ENCODE measurements at places on chromosomes 12 and 14. TPM values are rescaled to one million over a fixed set of nuclear protein-coding genes. Genes with fewer than 3 reads are reported as not detected.

DNA sequence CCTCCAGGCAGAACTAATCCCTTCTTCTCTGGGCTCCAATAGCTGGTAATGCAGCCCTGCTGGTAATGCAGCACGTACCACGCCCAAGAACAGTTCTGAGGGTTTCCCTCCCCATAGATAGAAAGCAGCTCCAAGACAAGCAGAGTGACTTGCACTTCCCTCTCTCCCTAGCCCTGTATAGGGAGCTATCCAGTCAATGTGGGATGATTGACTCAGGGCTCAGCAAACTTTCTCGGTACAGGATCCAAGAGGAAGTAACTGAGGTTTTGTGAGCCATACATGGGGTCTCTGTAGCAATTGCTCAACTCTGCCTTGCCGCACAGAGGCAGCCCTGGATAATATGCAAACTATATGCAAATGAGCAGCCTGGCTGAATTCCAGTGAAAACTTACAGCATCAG is 15.5 kb upstream of the FKBP4 start:
- peaks cover 23% of the 10 kb centered on the region for H3K27me3 ChIP-seq
- H3K36me3 ChIP-seq, result no peaks in the 10 kb centered on the region
- H3K4me3 ChIP-seq, result no peak overlapping the region
- DNase-seq, result no peak
- H3K4me1 ChIP-seq, result no peaks in the 10 kb centered on the region
- H3K27ac ChIP-seq, result no peak overlapping the region

DNA sequence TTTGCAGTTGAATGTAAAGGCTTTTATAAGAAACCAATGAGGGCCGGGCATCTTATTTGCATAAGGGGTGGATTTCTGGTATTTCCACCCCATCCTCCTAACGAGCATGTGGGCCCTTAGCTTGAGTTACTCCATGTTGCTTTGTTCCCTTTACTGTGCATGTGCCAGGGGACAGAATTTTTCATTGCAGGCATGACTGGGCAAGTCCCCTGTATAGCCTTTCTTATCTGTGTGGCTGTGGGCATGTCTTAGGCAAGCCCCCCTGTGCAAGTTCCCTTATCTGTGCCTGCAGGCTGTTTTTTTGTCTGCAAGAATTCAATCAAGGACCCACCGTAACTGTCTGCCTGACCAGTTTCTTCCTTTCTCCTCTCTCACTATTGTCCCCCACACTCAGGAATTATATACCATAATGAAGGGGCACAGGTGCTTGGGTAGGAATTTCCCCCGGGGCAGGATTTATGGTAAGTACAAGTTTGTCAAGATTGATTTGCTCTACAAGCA is 152.2 kb upstream of the CNOT2 start:
- H3K36me3 ChIP-seq, result no peaks in the 10 kb centered on the region
- no peak overlapping the region for H3K4me3 ChIP-seq
- H3K27ac ChIP-seq, result no peak overlapping the region

DNA sequence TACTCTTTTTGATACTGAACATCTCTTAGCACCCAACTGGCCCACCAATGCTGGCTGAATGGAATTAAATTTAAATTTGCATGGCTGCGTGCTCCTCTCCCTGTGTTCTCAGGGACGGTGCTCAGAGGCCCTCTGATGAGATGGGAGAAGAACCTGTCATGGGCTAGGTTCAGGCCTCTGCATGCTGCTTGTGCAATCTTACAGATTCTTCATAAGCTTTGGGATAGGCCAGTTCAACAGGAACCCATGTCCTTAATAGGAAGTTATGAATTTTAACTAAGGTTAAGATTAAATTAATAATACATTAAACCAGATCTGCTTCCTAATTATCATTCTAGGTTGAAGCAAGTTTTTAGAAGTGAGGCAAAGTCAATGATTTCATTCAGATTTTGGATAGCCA is 119.7 kb upstream of the LRIG3 start:
- no peak for DNase-seq
- no peaks in the 10 kb centered on the region for H3K27me3 ChIP-seq
- H3K4me1 ChIP-seq, result peaks cover 2% of the 10 kb centered on the region
- H3K36me3 ChIP-seq, result no peaks in the 10 kb centered on the region
- H3K4me3 ChIP-seq, result no peak overlapping the region

DNA sequence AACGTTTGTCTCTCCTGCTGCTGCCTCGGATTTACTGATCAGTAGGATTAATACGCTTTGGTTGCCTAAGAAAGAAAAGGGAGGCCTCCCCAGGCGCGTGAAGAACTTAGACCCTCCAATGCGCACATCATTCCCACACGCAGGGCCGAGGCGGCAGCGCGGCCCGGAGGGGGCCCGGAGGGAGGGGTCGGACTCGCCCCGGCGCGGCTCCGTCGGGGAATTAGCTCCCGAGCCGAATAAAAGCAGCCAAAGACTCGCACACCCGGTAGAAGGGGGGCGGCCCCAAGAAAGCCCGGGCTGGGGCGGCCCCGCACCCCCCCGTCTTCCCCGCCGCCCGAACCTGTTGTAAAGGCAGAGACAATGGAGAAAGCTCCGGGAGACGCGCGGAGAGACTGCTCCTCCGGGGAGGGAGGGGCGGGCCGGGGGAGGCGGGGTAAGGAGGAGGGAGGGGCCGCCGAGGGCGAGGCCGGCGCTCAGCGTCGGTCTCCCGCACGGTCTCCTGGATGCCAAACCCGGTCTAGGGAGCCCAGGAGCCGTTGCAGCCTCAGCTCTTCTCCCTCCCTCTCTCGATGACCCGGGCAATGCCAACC is at the start of gene NELL2:
Gene NELL2 (minus strand): TSS at position 362 of the 590 bp plus-strand sequence. CDS start 446 bp downstream, outside the sequence.
- no peaks in the 10 kb centered on the region for H3K36me3 ChIP-seq
- H3K4me1 ChIP-seq, result peaks cover 5% of the 10 kb centered on the region
- peaks cover 31% of the 10 kb centered on the region for H3K27me3 ChIP-seq
- peak within 1 kb of the TSS; percentile 86 for H3K4me3 ChIP-seq

DNA sequence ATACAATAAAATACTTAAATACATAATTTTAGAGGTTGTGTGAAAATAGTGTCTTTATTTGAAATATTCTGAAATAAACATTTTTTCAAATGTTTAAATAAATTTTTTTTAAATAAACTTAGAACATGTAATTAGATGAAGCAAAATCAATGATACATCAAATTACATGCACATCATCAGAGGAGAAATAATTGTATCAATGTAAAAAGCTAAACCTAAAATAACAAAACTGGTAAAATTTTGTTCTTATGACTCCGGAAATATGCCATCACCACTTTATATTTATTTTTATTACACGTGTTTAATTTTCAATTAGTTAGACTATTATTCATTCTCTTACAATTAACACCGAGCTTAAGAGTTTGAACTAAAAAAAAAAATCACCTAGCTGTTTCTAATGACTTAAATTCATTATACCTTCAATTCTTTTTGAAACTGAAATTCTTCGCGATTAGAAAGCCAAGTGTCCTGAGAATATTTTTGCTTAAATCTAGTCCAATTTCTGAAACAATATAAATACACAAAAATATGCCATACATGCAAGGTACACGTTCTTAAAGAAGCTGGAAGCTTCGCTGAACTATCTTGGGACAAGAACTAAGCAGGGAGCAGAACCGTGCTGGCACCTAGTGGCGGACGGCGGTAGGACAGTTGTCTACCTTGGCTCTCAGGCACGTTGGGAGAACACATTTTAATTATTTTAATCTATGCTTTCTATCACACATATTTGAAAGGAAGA is 230.5 kb downstream of the SLC25A21 start:
- H3K36me3 ChIP-seq, result no peaks in the 10 kb centered on the region
- no peak overlapping the region for H3K27ac ChIP-seq
- H3K4me3 ChIP-seq, result no peak overlapping the region
- DNase-seq, result peak; percentile 91

DNA sequence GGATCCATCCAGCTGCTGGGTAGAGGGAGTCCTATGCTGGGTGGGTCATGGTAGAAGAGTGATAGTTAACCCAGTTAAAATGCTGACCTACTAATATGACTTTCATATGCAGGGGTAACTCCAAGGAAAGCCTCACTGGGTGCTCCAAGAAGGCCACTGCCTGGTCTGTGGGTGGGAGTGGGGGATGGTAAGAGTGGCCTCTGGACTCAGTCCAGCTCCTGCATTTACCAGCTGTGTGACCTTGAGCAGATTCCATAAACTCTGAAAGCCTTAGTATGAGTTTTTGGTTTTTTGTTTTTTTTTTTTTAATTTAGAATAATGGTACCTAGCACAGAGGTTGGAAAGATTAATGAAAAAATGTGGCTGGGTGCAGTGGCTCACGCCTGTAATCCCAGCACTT is 51.6 kb downstream of the ARF6 start:
- H3K36me3 ChIP-seq, result no peaks in the 10 kb centered on the region
- DNase-seq, result no peak
- no peaks in the 10 kb centered on the region for H3K27me3 ChIP-seq

DNA sequence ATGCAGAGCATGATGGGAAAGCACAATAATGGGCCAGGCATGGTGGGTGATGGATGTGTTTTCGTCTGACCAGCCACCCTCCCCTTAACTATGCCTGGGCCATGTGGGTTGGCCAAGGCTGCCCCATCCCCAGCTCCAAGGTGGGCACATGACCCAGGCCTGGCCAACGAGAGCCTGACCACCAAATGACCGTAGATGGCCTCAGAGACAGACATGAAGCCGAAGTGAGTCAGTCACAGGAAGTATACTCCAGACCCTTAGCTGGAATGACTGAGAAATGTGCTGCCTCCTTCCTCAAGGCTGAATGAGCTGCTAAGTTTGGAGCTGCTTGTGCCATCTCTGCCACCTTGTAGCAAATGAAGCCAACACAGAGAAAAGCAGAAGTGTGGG is 233.6 kb downstream of the BCL11B start:
- no peak overlapping the region for H3K4me3 ChIP-seq
- no peak for DNase-seq
- H3K4me1 ChIP-seq, result no peaks in the 10 kb centered on the region
- H3K36me3 ChIP-seq, result no peaks in the 10 kb centered on the region
- H3K27me3 ChIP-seq, result no peaks in the 10 kb centered on the region
- no peak overlapping the region for H3K27ac ChIP-seq

DNA sequence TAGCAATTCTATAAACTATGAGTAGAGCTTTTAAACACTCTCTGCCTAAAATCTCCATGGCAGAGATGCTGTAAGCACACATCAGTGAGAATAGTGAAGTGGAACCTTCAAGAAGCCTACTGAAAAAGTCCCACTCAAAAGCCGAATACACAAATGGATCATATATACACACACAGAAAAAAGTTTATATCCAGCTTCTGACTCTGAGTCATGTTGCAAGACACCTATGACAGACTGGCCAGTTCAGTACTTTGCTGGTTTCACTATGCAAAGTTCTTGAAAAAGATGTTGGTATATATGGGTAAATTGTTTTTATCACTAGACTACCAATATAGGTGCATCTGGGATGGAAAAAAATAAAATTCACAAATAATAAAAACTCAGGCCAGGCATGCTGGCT is 126.1 kb downstream of the KCNK10 start:
- H3K36me3 ChIP-seq, result no peaks in the 10 kb centered on the region
- peaks cover 4% of the 10 kb centered on the region for H3K4me1 ChIP-seq
- H3K27me3 ChIP-seq, result no peaks in the 10 kb centered on the region
- no peak overlapping the region for H3K27ac ChIP-seq
- no peak for DNase-seq

The KCNMB4 gene
- 13.1 TPM for total RNA-seq

The GZMB gene
- total RNA-seq, result not detected

The MIP gene
- total RNA-seq, result not detected

The PLCZ1 gene
- total RNA-seq, result not detected

The HPD gene
- 0.95 TPM for total RNA-seq

Data from endodermal cell (in vitro differentiated cells).